ENCODE measurements at places on chromosomes 3 and 15.

- DNase-seq: no peak
These were observed 701.8 kb downstream of the ZPLD1 start for GRCh38 chr3:103136621-103137020.

GRCh38 chr15:61521953-61522352, 292.9 kb upstream of the RORA start:
- no peak for DNase-seq

- no peak for DNase-seq
These were observed 745 bp downstream of the RSL24D1 start for GRCh38 chr15:55195996-55196395.

DNA sequence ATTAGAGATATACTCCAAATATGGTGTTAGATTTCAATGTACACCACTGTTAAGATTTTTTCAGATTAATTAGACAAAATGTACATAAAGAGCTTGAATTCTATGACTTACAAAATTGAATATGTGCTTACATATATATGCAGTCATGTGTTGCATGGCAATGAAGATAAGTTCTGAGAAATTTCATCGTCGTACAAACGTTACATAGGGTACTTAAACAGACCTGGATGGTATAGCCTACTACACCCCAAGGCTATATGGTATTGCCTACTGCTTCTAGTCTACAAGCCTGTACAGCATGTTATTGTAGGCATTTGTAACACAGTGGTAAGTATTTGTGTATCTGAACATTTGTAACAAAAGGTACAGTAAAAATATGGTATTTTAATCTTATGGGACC, 9.3 kb downstream of the IL16 start:
- DNase-seq: no peak

- DNase-seq: no peak
These were observed 35.5 kb downstream of the ATP8B4 start for GRCh38 chr15:50083424-50084025.

GRCh38 chr15:89361451-89362202, 27.0 kb upstream of the POLG start:
- no peak for DNase-seq

GRCh38 chr3:186839874-186840641, 2.5 kb upstream of the ADIPOQ start:
- no peak for DNase-seq

DNA sequence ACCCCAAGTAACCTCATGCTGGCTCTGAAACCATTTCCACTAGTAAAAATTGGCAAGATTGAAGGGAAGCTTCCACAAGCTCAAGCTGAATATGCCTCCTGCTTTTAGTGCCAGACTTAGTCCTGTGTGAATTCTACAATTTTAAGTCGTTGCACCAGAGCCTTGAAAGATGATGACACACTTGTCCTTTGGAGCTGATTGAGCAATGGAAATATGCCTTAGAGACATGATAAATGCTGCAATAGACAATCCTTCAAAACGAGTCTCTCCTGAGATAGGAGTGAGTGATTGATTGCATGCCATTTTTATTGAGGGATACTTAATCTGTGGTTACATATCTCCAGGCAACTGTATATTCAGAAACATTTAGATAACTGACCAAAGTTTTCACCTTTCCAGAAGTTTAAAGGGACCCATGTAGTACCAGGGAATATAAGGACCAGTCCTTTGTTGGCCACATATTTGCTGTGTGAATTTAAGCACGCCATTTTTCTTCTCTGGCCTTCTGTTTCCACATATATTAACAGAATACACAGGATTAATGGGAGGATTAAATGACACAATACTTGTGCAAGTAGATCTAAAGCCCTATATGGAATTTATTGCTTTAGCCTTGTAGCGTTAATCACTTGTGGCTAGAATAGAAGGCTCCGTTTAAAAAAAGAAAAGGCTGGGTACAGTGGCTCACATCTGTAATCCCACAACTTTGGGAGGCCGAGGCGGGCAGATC, 65.1 kb downstream of the PPARG start:
- no peak for DNase-seq

GRCh38 chr15:41952013-41952563, 20.3 kb downstream of the EHD4 start:
- no peak for DNase-seq

GRCh38 chr15:29822684-29823459, 604 bp upstream of the TJP1 start:
- no peak for DNase-seq

DNA sequence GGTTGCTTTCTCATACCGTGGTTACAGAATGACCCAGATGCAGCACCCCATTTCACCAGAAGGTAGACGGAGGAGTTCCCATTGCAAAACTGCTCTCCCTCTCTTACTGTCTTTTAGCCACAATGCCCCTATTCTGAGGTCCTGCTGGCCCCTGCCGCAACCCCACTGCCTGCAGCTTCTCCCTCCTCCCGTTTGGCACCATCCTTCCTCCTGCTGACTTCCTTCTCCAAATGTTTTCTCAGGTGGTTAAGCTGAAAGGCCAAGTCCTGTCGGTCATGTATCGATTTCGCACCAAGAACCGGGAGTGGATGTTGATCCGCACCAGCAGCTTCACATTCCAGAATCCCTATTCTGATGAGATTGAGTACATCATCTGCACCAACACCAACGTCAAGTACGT, 132.3 kb upstream of the ABHD17C start:
- no peak for DNase-seq

GRCh38 chr3:42690766-42691680, 5.7 kb downstream of the KLHL40 start:
- no peak for DNase-seq

DNA sequence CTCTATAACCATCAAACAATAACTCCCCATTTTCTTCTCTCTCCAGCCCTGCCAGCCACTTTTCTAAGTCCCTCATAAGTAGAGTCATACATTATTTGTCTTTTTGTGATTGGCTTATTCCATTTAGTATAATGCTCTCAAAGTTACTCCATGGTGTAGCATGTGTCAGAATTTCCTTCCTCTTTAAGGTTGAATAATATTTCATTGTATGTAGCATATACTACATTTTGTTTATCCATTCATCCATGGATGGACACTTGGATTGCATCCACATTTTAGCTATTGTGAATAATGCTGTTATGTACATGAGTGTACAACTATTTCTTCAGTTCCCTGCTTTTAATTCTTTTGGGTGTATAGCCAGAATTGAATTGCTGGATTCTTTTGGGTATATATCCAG, 138.4 kb downstream of the ATG7 start:
- DNase-seq: no peak

- peak; percentile 47 for DNase-seq
These were observed 26.5 kb downstream of the ATRIP start for GRCh38 chr3:48472923-48473616.

GRCh38 chr3:2370317-2370716, 271.7 kb downstream of the CNTN4 start:
- no peak for DNase-seq

DNA sequence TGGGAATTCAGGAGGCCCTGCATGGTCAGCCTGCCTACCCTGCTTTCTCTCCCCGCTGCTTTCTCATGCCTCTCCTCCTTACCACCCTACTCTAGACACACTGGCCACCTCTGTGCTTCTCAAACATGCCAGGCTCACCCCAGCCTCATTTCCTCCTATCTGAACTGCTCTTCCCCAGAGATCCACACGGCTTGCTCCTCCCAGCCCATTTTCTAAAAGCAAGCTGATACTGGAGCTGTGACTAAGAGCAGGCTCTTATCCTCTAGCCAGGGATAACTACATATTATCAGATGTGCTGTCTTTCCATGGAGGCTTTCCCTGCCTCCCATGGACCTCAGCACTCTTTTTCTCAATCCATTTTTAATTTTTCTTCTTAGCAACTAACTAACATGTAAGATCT, 85.9 kb downstream of the BOC start:
- no peak for DNase-seq

GRCh38 chr3:132788301-132788671, 66.1 kb upstream of the NPHP3 start:
- DNase-seq: peak; percentile 35

GRCh38 chr15:69170597-69170996, 10.2 kb downstream of the GLCE start:
- no peak for DNase-seq

DNA sequence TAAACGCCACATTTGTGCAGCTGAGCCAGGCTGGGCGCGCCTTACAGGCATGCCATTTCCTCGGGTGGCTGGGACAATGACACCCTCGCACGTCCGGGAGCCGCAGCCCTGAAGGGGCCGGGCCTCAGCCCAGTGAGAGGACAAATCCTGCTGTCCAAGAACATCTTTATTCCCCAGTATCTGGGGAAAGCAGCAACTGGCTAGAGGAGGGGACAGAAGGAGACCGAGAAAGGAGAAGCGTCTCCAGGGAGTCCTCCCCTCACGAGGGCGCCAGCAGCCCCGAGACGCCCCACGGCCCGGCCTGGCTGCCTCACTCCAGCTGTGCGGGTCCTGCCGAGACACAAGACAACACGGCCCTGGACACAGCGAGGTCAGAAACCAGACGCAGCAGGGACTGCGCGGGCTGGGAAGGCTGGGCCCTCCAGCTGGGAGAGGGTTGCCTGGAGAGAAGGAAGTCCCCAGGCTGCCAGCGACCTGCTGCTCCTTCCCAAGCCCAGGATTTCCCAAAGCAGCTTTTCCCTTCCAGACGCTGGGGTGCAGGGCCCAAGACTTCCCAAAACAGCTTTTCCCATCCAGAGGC, 130.2 kb downstream of the CHSY1 start:
- DNase-seq: no peak

DNA sequence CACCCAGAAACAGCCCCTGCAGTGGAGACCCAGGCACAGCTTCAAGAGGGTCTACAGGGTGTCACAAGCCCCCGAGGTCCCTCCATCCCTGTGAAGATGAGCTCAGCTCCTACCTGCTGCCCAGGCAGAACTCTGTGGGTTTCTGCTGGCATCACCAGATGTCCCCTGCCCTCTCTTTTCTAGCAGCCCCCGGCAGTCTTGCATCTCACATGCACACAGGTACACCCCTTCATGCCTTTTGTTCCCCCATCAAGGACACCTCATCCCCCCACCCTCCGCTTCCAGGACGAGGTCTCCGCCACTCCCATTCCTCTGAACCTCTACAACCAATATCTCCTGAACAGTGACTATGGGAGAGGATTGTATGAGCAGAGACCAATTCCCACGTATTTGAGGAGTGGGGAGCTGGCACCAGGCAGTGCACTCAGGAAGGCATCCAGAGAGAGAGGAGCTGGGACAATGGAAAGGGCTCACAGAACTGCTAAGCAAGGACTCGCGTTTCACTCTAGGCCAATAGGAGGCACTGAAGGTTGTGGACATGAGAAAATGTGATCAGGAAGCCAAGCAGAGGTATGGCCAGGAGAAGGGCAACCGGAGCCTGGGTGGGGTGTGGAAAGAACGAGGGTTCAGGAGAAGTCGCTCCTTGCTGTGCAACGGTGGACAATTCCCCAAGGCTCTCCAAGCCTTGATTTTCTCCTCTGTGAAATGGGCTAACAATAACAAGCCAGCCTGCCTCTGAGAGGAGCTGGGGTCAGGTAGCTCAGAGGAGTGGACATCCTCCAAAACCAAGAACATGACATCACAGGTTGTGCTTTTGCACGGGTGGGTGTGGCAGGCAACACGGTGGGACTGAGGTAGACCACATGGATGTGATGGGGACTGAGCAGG, 115.2 kb downstream of the CHSY1 start:
- DNase-seq: no peak

- DNase-seq: peak; percentile 71
These were observed 35.3 kb upstream of the SEMA4B start for GRCh38 chr15:90165659-90166489.

DNA sequence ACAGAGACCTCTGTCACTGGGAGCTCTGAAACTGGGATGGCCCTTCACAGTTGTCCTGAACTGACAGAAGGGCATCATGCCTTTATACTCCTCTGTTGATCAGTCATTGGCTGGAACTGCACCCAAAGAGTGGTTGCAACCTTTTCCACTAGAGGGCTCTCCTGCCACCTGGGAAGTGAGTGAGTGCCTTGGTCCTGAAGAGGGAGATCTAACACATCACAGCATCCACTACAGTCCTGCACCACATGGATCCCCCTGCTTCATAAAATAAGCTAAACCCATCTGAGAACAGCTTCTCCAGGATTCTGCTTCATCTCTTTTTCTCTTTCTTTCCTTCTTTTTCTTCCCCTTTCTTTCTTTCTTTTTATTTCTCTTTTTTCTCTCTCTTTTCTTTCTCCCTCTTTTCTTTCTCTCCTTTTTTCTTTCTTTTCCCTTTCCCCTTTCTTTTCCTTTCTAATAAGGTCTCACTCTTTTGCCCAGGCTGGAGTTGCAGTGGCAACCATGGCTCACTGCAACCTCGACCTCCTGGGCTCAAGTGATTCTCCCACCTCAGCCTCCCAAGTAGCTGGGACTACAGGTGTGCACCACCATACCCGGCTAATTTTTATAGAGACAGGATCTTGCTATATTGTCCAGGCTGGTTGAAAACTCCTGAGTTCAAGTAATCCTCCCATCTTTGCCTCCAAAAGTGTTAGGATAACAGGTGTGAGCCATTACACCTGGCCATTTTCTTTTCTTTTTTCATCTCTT, 42.8 kb upstream of the RAF1 start:
- DNase-seq: peak; percentile 9

DNA sequence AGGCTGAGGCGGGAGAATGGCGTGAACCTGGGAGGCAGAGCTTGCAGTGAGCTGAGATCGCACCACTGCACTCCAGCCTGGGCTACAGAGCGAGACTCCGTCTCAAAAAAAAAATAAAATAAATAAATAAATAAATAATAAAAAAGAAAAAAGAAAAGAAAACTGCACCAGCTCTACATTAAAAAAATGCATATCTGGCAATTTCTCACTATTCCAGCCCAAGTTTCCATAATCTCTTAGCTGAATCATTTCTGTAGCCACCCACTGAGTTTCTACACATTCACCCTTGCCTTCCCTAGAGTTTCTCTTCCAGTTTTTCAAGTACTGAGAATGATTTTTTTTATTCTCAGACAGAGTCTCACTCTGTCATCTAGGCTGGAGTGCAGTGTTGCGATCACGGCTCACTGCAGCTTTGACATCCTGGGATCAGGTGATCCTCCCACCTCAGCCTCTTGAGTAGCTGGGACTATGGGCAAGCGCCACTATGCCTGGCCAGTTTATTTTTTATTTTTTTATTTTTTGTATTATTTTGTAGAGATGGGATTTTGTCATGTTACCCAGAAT, 24.5 kb upstream of the SLC7A14 start:
- no peak for DNase-seq

DNA sequence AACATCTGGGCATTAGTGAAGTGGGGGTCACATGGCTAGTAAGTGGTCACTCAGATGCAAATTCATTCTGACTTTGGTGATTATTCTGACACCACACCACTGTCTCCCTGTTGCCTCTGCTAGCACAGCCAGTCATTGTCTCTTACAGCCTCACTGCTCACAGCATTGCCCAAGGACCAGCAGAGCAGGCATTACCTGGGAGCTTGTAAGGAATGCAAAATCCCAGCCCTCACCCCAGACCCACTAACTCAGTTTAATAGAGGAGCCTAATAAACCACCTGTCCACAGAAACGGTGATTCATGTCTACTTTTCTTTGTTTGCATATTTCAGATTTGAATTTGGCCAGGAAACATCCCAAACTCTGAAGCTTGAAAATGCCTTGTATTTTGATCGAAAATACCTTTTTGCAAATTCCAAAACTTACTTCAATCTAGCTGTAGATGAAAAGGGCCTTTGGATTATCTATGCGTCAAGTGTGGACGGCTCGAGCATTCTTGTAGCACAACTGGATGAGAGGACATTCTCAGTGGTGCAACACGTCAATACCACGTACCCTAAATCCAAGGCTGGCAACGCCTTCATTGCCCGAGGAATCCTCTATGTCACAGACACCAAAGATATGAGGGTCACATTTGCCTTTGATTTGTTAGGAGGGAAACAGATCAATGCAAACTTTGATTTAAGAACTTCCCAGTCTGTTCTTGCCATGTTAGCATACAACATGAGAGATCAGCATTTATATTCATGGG, 62.7 kb downstream of the GLDN start:
- no peak for DNase-seq

- DNase-seq: no peak
These were observed 62.6 kb downstream of the SMAD3 start for GRCh38 chr15:67127965-67128364.

Measured in NCI-H2107 (cell line).